ENCODE measurements at places on chromosomes 12 and 14.
A peak's percentile ranks its signal among the peaks of the same experiment; 100 is the strongest.

- no peak for DNase-seq
Observed at GRCh38 chr14:106209755-106210154, 683.4 kb downstream of the TMEM121 start.

DNA sequence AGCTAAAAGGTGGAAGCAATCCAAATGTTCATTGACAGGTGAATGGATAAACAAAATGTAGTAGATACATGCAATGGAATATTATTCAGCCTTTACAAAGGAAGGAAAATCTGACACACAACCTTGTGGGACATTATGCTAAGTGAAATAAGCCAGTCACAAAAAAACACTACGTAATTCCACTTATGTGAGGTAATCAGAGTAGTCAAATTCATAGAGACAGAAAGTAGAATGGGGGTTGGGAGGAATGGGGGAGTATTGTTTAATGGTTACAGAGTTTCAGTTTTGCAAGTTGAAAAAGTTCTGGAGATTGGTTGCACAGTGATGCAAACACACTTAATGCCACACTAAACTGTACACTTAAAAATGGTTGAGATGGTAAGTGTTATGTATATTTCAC is 62.8 kb downstream of the LIN52 start:
- no peak for DNase-seq

DNA sequence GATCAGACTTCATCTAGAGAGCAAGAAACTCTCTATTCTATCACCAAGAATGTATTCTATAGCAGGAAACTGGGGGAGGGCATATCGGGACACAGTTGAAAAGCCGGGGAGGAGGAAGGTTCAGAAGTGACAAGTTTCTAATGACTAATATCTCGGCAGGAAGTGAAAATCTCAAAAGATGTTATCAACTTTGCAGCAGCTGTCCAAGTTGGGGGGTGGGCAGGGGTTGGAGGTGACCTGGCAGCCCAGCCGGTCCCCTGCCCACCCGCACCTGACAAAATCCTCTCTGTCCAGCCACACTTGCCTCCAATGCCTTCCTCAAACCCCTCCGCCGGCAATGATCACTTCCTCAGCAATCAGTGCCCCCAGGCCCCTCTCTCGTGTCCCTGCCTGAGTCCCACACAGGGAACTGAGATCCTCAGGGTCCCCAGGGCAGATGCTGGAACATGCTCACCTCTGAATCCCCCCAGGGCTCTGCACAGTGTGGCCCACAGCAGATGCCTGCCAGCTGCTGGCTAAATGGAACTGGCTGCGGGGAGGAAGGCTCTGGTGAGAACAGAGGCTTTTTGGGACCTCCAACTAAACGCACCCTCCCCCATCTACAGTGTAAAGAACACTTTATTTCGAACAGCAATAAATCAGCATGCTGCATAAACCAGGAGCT is 43.9 kb downstream of the CCDC88C start:
- peak; percentile 64 for DNase-seq

- DNase-seq, result no peak
Observed at GRCh38 chr12:46354111-46354801, 18.3 kb downstream of the SLC38A2 start.

- DNase-seq, result peak; percentile 56
Observed at GRCh38 chr12:13680916-13681315, 300.5 kb downstream of the GRIN2B start.

GRCh38 chr12:58728397-58728796 is 191.9 kb downstream of the LRIG3 start:
- DNase-seq, result no peak

Measured in putamen (tissue), 1 donor.